SHP77 treated with DMSO at 0.1 percent for 48 hours (cell line): ENCODE measurements at places on chromosomes 1 and 21.

- DNase-seq: no peak
Observed at GRCh38 chr1:25095635-25096200, 136.6 kb downstream of the SYF2 start.

DNA sequence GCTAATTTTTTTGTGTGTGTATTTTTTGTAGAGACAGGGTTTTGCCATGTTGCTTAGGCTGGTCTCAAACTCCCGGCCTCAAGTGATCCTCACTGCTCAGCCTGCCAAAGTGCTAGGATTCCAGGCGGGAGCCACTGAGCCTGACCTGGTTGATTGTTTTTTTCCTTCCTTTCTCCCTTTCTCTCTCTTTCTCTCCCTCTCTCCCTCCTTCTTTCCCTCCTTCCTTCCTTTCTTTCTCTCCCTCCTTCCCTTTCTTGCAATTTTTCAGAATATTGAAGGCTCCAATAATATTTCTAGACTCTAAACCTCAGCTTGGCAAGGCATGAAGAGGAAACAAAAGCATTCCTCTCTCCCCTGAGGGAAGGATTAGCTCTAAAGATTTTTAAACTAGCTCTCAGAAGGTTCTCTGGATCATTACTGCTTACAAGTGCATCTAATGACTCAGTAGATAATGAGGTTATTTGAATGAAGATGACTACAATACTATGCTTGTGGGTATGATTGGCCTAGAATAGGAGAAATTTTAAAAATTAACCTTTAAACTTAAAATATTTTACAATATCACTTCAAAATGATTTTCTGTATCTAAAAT is 68.5 kb upstream of the GADD45A start:
- DNase-seq: no peak

DNA sequence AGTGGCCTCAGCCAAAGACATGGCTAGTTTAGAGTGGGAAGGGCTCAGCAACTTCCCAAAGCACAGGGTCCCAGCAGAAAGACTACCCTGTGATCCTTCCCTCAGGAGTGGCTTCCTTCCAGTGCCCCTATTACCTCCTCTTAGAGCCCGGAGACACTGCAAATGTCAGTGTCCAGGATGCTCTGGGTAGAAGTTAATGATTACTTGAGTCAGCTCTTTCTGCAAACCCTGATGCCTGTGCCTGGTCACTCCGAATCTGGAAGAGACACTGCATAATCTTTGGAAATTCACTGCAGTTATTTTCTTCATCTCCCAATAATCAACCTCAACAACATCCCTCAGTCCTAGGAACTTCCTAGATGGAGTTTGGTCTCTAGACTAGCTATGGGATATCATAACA is 27.2 kb upstream of the MGST3 start:
- DNase-seq: no peak

- DNase-seq: no peak
Observed at GRCh38 chr1:36008546-36009197, 75.2 kb upstream of the TEKT2 start.

DNA sequence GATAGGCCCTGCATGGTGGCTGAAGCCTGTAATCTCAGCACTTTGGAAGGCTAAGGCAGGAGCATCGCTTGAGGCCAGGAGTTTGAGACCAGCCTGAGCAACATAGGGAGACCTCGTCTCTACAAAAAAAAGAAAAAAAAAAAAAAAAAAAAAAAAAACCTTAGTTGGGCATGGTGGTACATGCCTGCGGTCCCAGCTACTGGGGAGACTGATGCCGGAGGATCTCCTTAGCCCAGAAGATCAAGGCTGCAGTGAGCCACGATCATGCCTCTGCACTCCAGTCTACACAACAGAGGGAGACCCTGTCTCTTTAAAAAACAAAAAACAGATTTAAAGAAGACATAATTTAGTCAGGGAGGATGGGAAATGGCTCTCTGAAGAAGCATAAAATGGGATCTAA is 3.8 kb downstream of the LIN9 start:
- DNase-seq: no peak

- no peak for DNase-seq
Observed at GRCh38 chr1:227889047-227889862, 58.5 kb downstream of the WNT9A start.

DNA sequence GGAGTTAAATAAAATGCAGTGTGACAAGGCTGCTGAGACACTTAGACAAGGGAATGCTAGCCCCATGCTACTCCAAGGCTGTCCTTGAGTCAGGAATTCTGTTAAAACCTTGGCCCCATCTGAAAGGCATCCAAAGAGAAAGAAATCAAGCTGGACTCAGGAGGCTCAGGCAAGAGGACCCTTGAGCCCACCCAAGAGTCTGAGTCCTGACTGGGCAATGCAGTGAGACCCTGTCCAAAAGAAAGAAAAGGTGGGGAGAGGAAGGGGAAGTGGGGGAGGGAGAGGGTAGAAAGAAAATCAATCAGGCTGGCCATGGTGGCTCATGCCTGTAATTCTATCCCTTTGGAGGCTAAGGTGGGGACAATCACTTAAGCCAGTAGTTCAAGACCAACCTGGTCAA is 26.7 kb downstream of the CLSTN1 start:
- DNase-seq: no peak

GRCh38 chr1:171455967-171456366 is 29.4 kb upstream of the PRRC2C start:
- no peak for DNase-seq

DNA sequence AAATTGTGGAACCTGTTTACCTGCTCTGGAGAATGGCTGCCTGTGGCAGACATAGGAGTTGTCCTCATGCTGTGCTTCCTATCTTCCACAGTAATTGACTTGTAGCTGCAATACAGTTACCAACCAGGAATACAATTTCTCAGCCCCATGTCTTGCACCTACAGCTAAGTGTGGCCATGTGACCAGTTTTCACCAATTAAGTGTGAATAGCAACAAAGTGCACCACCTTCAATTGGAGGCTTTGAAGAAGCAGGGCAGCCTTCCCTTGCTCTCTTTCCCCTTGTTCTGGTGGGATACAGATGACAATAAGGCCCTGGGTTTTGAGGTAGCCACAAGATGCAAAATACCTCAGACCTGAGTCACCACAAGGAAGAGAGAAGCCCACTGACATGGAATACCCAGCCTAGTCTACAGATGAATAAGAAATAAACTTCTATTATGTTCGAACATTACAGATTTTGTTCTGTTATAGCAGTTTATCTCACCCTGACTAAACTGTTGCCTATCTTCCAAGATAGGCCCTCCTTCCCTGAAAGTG is 70.2 kb upstream of the S1PR1 start:
- no peak for DNase-seq

GRCh38 chr1:26858160-26858559 is 4.8 kb upstream of the SFN start:
- no peak for DNase-seq

GRCh38 chr1:31327381-31327780 is 30.5 kb downstream of the ZCCHC17 start:
- DNase-seq: no peak

GRCh38 chr1:161096015-161096414 is 2.1 kb upstream of the KLHDC9 start:
- no peak for DNase-seq

DNA sequence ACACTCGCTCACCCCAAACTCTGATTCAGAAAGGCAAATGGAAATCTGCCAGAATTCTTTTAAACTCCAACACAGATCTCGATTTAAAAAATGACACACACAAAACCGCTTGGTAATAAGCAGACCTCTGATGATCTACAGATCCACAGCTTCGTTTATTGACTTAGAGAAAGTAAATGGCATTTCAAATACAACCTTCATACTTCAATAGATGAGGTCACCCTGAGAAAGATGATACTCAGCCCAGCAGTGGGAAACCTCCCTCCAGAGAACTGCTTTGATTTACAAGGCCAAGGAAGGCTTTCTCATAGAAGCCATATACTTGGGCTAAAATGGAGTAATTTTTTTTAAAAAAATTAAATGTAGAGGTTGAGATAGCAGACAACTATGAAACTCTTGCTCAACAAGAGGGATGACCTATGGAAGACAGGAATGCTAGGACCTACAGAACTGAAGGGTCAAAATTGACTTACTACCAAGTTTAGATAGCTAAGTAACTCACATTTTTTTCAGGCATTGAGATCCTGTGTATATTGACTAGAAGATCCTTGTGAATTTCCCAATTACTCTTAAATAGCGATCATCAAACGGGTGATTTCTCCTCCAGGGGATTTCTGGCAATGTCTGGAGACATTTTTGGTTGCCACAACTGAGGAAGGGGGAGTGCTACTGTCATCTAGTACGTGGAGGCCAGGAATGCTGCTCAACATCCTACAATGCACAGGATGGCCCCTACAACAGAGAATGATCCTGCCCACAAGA is 143.9 kb downstream of the CLIC6 start:
- peak; percentile 10 for DNase-seq

- peak; percentile 54 for DNase-seq
Observed at GRCh38 chr1:165114022-165114888, 242.3 kb downstream of the LMX1A start.

DNA sequence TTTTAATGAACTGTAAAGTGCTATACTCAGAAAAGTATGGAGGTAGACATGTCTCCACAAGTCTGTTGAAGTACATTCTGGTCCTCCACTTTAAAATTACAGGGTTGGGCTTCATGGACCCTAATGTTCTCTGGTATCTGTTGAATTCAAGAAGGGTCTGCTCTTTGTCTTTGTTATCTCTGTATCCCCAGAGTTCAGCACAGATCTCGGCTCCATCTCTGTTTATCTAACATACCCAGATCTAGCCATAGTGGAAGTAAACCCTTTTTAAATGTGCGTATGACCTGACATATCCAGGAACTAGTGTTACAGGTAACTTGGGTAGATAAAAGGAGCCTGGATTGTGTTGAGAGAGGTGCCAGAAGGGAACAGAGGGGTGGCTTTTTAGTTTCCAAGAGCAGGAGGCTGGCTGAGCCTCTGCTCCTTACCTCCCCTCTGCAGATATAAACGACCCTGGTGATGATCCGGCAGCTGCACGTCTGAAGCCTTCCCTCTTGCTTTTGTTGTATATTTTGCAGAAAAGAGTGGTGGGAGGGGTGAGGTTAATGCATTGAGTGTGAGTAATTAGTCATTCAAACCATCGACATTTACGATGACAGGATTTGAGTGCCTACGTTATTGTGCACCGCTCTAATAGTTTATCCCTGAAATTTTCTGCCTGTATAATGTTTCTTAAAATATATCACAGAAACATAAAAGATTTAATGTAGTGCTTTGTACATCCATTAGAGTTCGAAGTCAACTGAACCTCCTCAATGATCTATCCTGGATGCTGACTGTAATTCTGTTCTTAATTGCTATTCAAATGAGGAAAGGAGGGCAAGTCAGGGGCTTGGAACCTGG is 30.8 kb downstream of the ELAVL4 start:
- DNase-seq: no peak

DNA sequence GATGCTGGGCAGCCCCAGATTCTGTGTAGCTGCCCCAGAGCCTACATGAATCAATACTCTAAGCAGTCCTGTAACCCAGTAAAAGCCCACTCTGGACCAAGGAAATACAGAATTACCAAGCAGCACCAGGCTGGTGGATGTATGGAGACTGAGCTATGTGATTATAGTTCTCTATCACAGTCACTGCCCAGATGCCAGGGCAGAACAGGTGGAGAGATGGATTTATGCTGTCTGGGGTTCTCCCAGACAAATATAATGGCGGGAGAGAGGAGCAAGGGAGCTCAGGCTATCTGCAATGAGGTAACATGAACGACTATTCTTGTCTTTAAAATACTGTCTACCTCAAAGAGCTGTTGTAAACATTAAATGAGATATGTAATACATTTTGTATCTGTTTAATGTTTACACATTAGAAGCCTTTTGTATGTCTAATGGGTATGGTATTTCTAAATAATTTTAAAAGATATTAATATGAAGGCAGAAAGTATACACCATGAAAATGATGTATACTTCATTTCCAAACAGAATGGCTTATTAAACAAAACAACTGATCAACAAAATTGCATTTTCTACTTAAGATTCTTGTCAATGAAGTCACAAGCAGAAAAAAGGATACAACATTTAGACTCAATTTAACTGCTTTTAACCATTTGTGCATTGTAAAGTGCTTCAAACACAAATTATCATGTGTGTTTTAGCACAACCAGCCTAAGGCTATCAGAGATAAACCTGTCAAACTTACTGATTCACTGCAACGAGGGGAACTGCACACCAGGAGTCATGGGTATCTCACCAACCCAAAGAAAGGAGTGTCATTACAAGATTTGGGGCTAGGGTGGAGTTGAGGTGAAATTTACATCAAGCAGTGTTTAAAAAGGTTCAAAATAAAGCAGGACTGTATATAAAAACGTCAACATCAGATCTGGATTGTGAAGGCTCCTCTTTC is 3.0 kb downstream of the SDE2 start:
- no peak for DNase-seq

DNA sequence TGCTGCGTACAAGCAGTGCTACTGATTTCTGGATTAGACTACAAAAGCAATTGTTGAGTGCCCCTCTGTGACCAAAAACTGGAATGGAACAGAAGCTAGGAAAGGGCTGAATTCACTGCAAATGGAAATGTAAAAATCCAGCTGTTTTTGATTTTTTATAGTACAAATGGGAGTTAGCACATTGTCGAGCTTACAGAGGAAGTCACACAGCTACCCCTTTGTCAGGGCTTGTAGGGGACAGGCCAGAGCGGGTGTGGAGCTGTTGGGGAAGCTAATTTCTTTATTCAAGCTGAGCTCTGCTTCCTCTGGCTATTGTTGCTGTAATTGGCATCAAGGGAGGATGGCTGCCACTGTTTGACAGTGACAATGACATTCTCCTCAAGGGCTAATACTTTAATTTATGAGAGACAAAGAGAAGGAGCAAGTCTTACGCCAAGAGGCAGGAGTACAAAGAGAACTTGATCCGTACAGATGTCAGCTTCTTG is 96.1 kb downstream of the SLC35F3 start:
- no peak for DNase-seq

DNA sequence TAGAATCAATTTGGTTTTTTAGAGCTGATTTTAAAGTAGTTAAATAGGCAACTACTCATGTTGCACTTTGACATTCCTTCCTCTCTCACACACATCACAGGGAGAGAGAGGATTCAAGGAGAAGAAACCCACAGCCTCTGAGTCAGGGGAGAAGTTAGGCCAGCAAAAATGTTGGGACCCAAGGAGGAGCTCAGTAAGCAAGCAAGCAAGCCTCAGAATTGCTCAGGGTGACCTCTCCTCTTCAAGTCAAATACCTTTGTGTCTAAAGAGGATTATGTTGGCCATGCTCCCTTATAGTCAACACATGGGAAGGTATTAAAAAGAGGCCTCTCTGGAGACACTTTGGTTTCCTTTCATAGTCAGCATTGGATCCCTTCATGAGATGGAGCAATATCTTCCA is 80.5 kb upstream of the WARS2 start:
- no peak for DNase-seq

GRCh38 chr1:176338877-176339276 is 124.1 kb upstream of the PAPPA2 start:
- no peak for DNase-seq

DNA sequence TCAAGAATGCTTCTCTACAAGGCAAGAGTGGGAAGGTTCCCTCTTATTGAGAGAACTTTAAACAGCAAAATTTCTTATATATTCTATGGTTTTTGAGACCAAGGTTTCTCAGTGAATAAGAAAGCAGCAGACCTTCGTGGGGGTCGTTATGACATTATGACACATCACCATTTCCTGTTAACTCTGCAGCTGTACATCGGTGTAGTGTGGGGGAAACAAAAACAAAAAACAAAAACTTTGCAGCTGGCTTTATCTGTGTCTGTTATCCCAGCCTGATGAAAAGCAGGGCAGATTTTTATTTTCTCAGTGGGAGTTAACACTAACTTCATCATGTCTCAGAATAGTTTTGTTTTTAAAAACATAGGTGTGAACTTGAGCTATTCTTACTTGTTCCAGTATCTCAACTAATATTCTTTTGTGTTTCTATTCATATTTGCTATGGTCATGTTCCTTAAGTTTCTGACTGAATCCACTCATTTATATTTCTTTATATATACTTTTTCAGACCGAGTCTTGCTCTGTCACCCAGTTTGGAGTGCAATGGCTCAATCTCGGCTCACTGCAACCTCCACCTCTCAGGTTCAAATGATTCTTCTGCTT is 2.1 kb downstream of the SDE2 start:
- DNase-seq: no peak
